Right forelimb (tissue), 1 donor: ENCODE measurements at places on chromosomes 1 and 21.

DNA sequence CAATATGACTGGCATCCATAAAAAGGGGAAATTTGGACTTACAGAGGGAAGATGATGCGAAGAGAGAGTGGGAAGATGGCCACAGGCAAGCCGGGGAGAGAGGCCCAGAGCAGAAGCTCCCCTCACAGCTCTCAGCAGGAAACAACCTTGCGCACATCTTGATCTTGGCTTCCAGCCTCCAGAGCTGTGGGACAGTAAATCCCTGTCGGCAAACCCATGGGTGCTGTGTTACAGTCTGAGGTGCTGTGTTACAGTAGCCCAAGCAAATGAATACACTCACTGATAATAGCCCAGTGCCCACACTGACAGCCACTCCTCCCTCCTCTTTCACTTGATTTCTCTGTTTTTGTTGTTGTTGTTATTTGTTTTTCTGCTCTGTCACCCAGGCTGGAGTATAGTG lies 22.4 kb downstream of the CDCA8 start:
- no peak for DNase-seq

GRCh38 chr1:178057141-178057765 lies 36.7 kb upstream of the RASAL2 start:
- no peak for DNase-seq

DNA sequence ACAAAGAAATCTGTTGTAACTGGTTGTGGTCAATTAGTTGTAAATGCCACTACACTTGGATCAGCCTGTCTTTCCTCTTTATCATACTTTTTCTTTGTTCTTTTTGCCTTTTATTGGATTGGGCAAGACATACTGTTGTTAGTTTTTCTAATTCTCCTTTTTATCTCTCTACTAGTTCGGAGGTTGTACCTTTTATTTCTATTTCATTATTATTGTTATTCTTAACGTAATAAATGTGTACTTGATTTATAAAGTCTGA lies 59.2 kb downstream of the IVNS1ABP start:
- no peak for DNase-seq

GRCh38 chr1:39647247-39647646 lies 7.8 kb upstream of the HEYL start:
- no peak for DNase-seq

GRCh38 chr1:155177192-155177917 lies 3.7 kb downstream of the TRIM46 start:
- no peak for DNase-seq

GRCh38 chr1:62397301-62397700 lies 39.5 kb upstream of the USP1 start:
- DNase-seq, result no peak

GRCh38 chr1:227182012-227182411 lies 136.3 kb downstream of the CDC42BPA start:
- DNase-seq, result no peak

DNA sequence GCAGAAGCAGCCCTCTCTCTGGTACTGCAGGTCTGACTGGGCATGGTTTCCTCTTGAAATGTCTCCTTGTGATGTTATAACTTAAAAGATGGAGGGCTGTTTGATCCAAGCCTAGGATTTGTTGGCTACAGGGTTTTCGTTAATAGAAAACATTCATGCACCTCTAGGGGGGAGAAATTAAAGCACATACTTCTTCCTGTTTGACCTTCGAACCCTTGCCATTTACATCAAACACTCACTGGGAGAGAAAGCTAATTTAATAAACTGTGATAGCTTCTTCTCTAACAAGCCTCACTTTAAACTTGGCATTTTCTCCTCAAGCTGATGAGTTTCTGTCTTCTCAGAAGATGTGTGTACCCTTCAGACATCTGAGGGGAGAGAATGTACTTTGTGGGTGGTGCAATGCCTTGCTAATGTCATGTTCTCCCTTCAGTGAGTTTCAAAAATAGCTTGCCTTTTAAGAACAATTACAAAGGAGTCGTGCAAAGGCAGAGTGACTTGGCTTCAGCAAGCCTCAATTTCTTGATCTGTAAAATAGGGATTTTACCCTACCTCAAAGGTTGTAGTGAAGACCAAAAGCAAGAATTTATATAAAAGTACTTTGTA lies 20.4 kb downstream of the CACHD1 start:
- no peak for DNase-seq

DNA sequence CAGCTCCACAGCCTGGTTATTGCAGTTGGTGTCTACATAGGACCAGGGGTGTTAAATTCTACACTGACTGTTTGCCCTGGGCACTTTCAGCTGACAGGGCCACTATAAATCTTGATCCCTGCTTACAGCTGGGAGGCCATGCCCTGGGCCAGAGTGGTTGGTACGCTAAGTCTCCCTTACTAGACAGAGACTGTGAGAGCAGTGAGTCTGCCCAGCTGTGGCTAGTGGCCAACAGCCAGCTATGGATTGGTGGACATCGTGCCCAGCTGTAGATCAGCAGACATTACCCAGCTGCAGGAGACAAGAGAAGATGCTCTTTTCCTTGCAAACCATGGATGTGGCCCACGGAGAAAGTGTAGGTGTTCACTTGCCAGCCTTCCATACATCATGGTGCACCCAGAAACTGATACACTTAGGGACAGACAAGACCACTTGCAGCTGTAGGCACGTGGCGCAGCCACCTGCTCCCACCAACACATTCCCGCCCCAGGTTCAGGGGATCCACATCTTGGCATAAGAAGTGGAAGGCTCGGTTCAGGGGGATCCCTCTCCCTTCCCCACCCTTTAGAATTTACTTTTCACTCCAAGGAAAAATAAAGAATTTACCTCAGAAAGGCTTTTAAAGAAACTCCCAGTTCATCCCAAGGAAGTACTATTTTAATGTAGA lies 16.4 kb upstream of the PAX7 start:
- DNase-seq, result no peak

GRCh38 chr1:221778535-221779142 lies 36.8 kb upstream of the DUSP10 start:
- no peak for DNase-seq

DNA sequence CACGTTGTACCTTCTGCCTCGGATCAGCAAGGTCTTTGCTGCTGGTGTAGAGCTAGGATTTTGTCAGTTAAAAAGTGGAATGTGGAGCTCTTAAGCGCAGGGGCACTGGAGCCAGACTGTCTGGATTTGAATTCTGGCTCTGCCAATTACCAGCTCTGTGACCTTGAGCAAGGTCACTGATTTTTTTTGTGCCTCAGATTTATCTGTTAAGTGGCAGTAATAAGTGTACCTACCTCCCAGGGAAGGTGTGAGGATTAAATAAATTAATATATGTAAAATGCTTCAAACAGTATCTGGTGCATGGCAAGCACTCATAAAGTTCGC lies 40.3 kb downstream of the UBE2U start:
- no peak for DNase-seq

DNA sequence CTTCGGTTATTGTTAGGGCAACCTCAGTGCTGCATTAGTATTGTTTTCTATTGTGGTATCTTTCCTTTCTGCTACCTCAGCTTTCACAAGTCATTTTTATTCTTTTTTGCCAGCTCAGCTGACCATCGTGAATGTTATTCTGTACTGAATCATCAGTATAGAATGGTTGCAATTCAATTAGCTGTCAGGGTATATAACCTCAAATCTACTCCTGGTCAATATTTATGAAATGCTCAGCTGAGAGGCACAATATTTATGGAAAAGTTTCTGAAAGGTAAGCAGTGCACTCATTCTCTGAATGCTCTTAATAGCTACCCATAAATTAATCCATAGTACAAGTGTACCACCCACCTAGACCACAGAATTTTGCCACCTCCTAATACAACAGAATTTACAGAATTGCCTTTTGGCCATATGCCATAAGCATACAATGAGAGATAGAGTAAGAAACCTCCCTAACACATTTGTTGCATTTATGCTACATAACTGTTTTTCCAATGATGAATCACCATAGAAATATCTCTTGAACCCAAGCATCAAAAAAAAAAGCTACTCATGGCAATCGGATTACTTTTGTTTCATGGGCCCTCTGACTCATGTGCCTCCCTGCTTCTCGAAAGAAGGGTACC lies 732.6 kb upstream of the CHRM3 start:
- no peak for DNase-seq

- no peak for DNase-seq
Measured at GRCh38 chr1:197896301-197896700, 6.1 kb upstream of the C1orf53 start.

GRCh38 chr1:77781683-77782082 lies 2.2 kb downstream of the MIGA1 start:
- no peak for DNase-seq

DNA sequence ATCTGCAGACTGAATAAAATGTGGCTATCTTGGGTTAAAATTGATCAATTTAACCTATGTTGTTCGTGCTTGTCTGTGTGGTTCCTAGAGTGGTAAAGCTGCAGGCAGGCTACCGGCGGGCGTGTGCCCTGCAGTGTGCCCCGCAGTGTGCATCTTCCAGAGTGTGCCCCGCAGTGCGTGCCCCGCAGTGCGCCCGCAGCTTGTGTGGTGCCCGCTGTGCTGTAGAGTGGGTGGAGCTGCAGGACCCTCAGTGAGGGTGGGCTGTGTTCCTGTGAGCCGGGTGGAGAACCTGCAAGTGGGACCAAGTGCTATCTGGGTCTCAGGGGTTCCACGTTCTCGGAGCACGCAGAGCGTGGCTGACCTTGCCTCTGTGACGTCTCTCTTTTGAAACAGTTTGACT lies 10.7 kb downstream of the RRP1 start:
- no peak for DNase-seq

DNA sequence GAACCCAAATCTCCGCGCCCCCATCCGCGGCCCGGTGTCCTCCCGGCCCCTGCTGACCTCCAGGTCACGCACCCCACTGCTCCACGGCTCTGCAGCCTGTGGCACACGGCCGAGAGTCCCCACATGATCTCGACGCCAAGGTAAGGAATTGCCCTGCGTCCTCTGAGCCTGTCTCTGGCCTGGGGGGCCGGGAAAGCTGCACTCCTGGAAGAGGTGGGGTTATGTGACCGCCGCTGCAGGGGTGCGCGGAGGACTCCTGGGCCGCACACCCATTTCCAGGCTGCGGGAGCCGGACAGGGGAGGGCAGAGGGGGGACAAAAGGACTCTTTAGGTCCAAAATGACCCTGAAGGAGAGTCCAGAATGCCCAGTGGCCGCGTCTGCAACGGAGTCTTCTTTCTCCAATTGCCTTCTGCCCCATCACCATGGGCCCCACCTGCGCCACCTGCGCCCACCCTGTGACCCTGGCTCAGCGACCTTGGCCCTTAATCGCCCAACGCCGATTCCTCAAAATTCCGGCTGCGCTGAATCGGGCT lies 997 bp upstream of the SIM2 start:
- no peak for DNase-seq

DNA sequence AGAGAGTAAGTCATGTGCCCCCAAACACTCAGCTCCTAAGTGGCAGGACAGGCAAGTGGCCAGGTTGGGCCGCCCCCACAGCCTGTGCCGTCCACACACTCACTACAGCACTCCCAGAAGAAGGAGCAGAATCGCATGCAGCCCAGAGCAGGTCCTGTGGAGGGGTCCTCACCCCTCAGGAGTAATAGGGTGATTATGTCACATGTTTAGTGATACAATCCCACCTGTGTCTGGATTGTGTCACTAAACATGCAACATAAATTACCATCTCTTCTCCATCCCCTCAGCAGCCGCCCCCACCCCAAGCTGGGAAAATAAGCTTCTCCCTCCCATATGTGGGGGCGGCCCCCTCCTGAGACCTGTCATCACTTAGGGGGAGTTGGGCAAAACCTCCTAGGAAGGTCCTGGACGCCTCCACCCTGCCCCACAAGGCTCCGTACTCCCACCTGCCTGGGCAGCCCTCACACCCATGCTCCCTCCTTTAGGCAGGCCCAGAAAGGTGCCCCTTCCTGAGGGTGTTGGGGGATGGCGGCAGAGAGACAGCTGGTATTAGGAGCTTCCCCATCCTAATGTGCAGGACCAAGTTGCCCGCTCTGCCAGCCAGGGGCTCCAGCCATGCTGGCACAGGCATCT lies 56.9 kb downstream of the STUM start:
- no peak for DNase-seq

DNA sequence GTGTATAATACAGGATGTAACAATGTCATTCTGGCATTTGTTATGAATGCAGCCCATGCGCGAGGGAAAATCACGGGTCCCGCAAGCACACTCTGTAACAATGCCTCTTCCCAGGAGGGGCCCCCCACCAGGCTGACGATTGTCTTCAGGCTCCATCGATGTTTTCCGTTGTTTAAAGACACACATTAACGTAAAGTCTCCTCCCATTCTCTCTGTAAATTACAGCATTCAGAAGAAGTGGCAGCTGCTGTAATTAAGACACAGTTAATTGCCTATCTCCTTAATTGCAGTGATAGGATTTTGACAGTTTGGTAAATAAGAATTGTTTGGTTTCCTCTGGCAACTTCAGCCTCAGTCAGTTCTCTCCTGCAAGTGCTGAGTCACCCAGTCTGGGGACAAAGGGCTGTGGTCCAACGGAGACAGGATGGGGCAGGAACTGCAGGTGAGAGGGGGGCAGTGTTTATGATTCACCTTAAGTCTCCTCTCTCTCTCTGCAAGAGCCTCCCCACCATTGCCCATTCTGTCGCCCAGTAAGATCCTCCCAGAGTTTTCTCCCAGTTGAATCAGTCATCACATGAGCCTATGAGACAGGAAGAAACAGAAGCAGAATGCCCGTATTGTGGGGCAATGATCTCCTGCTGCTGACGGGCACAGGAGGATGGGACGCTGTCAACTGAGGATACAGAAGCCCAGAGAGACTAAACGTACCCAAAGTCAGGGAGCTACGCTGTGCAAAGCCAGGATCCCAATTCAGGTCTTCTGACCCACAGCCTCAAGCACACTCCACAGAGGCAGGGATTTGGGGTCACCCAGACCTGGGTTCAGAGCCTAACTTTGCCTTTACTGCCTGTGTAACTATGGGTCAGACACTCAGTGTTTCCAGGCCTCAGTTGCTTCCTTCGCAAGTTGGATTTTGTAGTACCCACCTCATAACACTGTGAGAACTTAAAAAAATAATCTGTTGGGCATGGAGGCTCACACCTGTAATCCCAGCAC lies 110.0 kb downstream of the ADSS2 start:
- no peak for DNase-seq

DNA sequence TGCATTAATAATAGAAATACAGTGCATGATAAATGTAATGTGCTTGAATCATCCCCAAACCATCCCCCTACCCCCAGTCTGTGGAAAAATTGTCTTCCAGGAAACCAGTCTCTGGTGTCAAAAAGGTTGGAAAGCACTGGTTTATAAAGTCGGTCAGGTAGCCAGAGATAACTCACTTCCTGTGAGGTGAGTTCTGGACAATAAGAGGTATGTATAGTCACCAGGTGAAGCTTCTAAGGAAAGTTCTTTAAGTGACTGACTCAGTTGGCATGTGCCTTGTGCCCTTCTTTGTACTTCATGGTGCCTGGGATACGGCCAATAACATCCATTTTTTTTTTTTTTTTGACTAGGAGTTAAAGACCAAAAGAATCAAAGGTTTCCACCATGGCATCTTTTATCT lies 103.7 kb downstream of the GPATCH2 start:
- no peak for DNase-seq

- DNase-seq, result no peak
Measured at GRCh38 chr1:190679044-190679443, 201.4 kb upstream of the BRINP3 start.

- no peak for DNase-seq
Measured at GRCh38 chr1:18535391-18536210, 54.9 kb downstream of the KLHDC7A start.

GRCh38 chr1:96865731-96866685 lies 144.4 kb downstream of the PTBP2 start:
- no peak for DNase-seq

- peak; percentile 58 for DNase-seq
Measured at GRCh38 chr1:226064816-226065248, 2.3 kb downstream of the H3-3A start.

GRCh38 chr1:153277852-153278251 lies 18.4 kb downstream of the LORICRIN start:
- DNase-seq, result no peak
